Stimulated activated CD4-positive, alpha-beta T cell treated with anti-CD3 and anti-CD28 coated beads, TNF-alpha, amount 100 ng/mL, for 4 hours (primary cell): ENCODE measurements at places on chromosomes 6 and 20.
A peak's percentile ranks its signal among the peaks of the same experiment; 100 is the strongest.

- no peak for DNase-seq
These were observed 19.0 kb upstream of the TGM2 start for GRCh38 chr20:38184101-38184500.

DNA sequence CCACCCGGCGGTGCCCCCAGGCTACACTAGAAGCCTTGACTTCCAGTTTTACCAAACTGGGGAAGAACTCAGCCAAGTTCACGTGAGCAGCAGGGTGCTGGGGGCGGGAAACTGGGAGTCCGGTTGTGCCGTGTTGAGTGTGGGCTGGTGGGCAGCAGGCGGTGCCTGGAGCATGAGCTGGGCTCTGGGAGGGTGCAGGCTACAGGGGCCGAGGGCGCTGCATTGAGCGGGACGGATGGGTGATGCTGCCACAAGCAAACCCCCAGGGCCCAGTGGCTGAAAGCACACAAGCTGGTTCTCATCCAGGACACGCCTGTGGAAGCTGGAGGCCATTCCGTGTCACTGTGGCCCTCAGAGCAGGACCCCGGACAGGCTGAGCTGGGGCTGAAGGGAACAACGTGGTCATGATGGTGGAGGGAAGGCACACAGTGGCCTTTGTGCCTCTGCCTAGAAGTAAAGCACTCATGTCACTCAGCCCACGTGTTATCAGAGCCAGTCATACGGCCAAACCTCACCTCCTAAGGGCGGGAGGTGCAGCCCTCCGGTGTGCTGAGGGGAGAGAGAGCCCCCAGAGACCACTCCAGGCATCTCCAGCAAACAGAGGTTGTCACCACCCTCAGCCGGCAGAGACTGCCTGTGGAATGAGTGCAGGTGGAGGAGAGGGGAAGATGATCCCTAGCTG, 29.5 kb downstream of the RBM38 start:
- DNase-seq: no peak

- no peak for DNase-seq
These were observed 2.6 kb downstream of the PTK7 start for GRCh38 chr6:43078691-43079090.

- no peak for DNase-seq
These were observed 36.4 kb upstream of the KHDC1 start for GRCh38 chr6:73299151-73299971.

- DNase-seq: no peak
These were observed 21.0 kb upstream of the PRELID3B start for GRCh38 chr20:59063358-59064213.

DNA sequence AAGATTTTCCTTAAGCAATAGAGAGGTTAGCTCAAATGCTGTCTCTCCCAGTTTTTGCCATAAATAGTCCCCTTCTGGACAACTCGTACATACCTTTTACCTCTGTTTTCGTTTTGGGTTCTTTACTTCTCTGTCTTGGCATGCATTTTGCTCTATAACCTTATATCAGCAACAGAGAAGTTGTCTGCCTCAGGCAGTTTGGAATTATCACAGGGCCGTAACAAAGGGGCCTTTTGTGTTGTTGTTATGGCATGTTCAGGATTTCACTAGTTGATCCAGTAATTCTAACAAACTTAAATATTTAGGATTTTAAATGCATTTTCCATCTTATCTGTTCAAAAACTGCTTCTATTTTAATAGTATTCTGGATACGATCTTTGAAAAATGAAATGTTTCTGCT, 259.8 kb downstream of the CD109 start:
- no peak for DNase-seq

DNA sequence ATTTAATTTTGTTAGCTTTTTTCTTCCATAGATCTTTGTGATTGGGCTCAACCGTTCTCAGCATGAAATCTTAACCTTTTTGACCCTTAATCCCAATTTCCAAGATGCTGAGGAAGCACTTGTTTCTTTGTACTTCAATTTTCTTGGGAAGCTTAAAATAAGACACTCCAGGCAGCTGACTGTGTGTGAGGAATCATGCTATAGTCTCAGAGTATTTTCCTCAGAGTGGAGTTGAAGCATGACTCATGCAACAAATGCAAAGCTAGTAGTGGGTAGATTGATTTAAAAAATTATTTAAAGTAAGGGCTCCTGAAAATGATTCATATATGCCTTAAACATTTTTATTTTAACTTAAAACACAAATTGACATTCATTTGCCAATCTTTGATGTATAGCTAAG, 168.7 kb downstream of the BTBD3 start:
- DNase-seq: no peak

GRCh38 chr20:13790708-13791107, 5.9 kb downstream of the NDUFAF5 start:
- no peak for DNase-seq

DNA sequence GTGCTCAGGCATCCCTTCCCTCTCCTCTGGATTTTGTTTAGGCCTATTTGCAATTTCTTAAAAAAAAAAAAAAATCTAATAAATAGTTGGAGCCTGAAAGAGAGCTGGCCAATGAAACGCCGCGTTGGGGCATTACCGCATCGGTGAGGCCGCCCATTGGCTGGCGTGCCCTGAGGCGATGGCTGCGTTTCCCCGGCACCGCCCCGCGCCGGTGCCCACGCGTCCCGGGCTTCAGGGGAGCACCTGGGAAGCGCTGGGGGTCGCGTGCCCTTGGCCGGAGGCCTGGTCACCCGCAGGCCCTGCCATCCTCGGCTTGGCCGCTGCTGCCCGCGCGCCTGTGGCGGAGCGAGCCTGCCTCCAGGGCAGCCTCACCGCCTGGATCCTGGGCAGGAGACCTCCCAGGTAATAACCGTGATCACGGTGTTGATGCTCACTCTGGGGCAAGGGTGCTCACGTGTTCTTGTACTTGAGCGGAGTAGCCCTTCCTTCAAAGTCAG, 155.4 kb downstream of the NRN1 start:
- peak; percentile 53 for DNase-seq

- DNase-seq: no peak
These were observed at the start of gene TNNC2 for GRCh38 chr20:45827030-45827652. Gene TNNC2 (minus strand): TSS chr20:45827312. CDS start chr20:45827248, 64 bp downstream.

DNA sequence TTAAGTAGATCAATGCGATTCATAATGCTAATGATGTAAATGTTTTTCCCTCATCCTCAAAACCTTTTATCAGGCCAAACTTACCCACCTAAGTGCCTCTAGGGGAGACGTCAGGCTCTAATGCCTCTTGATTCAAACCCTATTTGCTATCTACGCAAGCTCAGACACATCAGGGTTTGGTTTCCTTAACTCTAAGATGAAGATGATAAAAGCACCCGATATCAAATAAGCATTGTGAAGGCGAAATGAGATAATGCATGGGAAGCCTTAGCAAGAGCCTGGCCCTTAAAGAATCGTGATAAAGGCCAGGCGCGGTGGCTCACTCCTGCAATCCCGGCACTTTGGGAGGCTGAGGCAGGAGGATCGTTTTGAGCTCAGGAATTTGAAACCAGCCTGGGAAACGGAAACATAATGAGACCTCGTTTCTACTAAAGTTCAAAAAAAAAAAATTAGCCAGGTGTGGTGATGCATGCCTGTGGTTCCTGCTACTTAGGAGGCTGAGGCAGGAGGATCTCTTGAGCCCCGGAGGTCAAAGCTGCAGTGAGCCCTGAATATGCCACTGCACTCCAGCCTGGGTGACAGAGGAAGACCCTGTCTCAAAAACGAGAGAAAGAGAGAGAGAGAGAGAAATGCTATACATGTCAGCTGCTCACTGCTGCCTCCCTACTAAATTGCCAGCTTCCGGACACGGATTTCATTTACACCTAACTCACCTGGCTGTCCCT, 13.5 kb downstream of the CNKSR3 start:
- no peak for DNase-seq

DNA sequence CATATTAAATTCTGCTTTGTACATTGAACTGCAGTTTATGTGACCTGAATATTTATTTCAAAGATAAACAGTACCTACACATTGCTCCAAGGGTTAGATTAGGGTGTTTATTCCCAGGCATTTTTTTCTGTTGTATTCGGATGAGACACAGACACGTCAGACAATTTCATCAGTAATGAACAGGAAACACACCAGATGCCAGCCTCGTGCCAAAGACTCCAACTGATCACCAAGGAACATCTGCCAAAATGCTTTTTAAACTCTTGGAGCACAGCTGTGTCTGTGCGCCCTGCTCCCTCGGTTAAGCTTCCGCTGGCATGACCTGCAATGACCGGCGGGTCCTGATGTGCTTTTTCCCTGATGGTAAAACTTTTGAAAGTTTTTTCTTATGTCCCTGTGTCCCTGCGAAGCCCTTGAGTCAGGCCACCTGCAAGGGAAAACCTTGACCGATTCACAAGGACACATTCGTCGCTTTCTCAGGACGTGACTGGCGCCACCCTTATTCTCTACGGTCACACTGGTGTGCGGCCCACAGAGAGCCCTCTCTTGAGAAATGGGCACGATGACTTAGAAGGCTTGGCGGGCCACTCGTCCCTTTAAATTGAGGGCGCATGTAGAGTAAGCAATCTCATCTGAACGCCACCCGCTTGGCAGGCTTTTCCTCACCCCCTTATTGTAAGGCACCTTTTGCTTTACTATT, 173.9 kb downstream of the QKI start:
- DNase-seq: no peak

GRCh38 chr6:37607944-37608343, 89.7 kb downstream of the MDGA1 start:
- DNase-seq: no peak

DNA sequence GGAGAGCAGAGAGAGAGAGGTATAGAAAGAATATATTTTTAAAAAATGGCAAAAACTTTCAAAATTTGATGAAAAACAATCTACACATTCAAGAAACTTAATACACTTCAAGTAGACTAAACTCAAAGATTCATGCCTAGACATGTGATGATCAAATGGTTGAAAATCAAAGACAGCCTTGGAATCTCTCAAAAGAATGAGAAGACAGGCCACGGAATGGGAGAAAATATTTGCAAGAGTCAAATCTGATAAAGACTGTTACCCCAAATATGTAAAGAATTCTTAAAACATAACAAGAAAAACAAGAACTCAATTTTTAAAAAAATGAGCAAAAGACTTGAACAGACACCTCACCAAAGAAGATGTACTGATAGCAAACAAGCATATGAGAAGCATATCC, 49.7 kb downstream of the THEMIS start:
- DNase-seq: no peak

DNA sequence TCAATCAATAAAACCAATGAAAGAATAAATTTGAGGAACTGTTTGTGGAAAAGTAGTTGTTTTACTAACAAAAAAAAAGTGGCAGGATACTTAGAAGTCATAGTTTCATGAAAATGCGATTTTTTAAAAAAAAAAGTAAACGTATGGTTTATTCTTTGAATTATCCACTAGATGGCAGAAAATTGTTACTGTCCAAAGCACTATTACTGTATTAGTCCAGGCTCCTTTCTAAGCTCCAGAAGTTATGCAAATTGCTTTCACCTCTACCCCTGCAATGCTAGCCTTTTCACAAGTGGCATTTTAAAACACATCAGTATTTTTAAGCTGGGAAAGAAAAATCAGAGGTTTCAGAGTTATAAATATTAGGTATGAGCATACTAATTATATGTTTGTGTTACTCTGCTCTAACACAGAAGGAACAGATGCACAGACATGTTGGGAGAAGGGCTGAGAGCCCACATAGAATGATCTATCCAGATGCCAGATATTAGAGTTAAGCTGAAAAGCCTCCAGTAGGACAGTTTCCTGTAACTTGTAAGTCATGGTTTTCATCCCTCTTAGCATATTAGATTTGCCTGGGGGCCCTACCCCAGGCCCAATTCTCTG, 63.9 kb downstream of the FHL5 start:
- DNase-seq: no peak

GRCh38 chr6:43836507-43837240, 66.7 kb downstream of the VEGFA start:
- no peak for DNase-seq

DNA sequence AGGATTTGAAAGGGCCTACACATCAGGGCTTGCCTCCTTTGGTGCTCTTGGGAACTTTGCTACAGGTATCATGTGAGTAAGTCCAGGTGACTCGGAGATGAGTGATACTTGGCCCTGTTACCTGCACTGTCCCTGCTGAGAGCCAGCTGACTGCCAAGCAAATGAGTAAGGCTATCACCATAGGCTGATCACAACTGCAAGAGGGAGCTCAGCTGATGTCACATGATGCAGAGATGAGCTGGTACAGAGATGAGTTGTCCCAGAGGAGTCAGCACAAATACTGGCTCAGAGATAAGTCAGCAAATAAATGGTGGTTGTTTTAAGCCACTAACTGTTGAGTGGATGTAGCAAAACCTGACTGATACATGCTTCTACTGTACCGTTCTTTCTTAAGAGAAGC, 41.4 kb downstream of the LAMP5 start:
- DNase-seq: no peak

GRCh38 chr6:19380293-19380692, 456.9 kb upstream of the ID4 start:
- no peak for DNase-seq

GRCh38 chr6:160788806-160789205, 86.8 kb downstream of the PLG start:
- DNase-seq: no peak

- DNase-seq: no peak
These were observed 154.5 kb downstream of the CFAP61 start for GRCh38 chr20:20206788-20207187.

DNA sequence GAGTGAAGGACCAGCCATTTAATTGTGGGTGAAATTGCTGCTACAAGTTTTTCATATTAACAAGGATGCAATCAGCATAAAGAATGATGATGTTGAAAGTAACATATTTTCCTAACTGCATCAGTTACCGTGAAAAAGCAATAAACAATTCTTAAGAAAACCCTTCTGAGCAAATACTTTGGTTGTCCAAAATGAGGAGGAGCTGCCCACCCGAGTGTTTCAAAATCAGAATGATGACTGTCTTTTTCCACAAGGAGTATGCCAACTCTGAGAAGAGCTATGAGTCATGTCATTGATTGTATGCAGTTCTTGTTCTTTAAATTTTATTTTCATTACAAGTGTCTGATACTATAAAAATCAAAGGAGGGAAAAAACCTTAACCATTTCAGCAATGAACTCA, 470.5 kb downstream of the COL12A1 start:
- DNase-seq: no peak

DNA sequence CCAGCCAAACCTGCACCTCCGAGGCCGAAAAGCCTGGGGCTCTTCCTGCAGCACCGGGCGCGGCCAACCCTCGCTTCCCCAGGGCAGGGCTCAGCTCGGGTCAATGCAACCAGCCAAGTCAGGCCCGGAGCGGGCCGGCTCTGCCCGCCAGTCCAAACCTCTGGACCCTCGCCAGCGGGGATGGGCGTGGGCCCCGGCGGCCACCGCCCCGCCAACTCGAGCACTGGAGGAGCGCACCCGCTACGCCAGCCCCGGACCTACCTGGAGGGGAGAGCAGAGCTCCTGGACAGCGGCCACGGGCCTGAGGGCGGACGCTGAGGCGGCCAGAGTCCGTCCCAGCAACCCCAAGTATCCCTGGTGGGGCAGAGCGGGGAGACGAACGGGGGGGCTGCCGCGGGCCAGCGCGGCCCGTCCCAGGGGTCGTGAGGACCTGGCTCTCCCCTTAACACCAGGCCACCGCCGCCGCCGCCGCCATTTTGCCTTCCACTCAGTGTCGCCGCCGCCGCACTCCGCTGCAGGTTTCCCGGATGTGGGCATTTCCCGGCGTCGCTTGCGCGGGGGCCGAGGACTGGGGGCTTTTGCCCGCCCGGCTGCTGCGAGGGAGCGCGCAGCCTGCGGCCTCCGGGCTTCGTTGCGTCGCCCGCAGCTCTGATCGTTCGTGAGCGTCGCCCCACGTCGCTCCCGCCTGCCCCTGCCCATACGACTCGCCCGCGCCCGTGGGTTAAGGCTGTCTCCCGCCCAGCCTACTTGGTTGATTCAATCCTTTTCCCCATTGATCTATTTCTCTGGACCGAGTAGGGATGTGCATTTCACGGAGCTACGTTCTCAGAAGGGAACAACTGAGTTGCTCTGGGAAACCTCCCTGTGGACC, at the start of gene LATS1:
Gene LATS1 (minus strand): TSS at position 514 of the 871 bp plus-strand sequence. CDS start 15,975 bp downstream, outside the sequence.
- peak; percentile 81 for DNase-seq

GRCh38 chr6:132713352-132714134, at the start of gene VNN1:
Gene VNN1 (minus strand): TSS chr6:132714055. CDS start chr6:132714035, 20 bp downstream.
- no peak for DNase-seq
